Activated CD4-positive, CD25-positive, alpha-beta regulatory T cell treated with anti-CD3 and anti-CD28 coated beads, Interleukin-2, amount 50 U/mL, for 16 hours (primary cell): ENCODE measurements at places on chromosomes 1 and 21.

DNA sequence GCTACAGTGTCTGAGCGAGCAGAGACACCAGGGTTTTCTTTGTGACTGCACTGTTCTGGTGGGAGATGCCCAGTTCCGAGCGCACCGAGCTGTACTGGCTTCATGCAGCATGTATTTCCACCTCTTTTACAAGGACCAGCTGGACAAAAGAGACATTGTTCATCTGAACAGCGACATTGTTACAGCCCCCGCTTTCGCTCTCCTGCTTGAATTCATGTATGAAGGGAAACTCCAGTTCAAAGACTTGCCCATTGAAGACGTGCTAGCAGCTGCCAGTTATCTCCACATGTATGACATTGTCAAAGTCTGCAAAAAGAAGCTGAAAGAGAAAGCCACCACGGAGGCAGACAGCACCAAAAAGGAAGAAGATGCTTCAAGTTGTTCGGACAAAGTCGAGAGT lies 2.7 kb downstream of the ZBTB18 start:
- DNase-seq, result no peak

GRCh38 chr1:245301162-245301580 lies 146.4 kb downstream of the KIF26B start:
- no peak for DNase-seq

- no peak for DNase-seq
Measured at GRCh38 chr1:174968750-174969244, 30.9 kb upstream of the CACYBP start.

DNA sequence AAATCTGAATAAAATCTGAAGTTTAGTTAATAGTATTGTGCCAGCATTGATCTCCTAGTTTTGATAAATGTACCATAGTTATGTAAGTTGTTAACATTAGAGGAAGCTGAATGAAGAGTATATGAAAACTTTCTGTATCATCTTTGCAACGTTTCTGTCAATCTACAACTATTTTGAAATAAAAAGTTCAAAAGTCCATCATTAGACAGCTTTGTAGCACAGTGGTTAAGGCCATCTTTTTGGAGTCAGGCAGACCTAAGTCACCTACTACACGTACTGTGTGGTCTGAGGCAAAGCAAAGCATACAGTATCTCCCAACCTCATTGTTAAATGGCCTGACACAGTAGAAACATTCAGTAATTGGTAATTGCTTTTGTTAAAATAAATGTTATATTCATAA lies 47.9 kb upstream of the ATP1A1 start:
- no peak for DNase-seq

- no peak for DNase-seq
Measured at GRCh38 chr1:78369546-78369945, 121.2 kb upstream of the PTGFR start.

DNA sequence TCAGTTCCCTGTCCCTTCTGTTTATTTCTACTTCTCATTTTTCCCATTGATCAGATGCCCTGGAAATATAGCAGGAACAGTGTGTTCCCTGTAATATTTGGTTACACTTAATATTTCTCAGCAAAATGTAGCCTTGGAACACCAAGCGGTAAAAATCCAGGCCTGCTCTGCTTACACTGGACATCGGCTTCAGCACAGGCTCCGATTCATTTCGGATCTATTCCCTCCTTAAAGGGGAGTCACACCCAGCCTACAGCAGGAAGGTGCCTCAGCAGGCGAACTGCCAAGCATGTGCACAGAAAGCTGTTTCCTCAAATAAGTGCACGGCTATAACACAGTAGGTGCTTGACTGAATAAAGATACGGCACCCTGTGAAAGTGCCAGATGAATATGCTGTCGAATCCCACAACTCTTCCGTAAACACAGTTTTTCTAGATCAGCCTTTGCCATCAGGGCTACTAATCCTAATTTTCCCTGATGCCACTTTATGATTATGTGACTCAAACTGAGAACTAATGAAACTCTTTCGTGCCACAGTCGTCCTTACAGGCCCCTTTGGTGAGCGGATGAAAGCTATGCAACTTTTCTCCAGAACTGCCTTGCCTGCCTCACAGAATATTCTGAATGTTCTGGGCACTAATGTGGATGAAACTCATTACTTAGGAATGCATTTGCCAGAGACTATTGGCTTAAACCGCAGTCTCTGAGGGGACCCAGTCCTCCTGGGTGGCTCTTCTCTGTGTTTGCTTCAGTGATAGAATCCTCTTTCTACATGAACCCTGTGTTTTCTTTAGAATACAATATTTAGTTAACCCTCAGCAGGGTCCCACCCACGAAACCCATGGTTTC lies 275.5 kb upstream of the RUNX1 start:
- DNase-seq, result no peak

DNA sequence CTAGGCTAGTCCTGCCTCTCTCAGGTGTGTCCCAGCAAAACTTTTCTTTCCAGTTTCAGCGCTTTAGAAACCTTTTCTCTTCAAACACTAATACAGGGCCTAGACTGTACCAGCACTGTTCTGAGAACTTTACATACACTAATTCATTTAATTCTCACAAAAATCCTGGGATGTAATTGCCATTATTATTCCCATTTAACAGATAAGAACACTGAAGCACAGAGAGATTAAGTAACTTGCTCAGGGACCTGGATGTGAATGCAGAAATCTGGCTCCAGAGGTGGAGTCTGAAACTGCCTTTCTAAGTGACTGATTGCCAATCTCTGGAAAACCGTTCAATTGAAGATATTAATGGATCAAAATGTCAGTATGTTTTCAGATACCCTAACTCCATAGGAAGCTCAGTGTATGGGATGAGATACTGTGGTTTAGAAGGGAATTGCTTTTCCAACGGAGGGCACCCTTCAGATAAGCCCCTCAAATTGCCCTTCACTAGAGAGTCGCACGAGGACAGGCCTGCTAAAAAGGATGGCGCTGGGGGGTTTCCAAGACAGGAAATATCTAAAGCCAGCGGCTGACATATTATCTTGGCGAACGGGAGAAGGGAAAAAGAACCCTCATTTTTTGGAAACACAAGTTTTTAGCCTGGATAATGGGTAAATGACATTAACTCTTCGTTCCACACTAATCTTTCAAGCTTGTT lies 698 bp upstream of the UCK2 start:
- no peak for DNase-seq

- DNase-seq, result no peak
Measured at GRCh38 chr1:64917328-64917861, 49.0 kb downstream of the JAK1 start.

- no peak for DNase-seq
Measured at GRCh38 chr1:200432586-200432985, 22.8 kb upstream of the ZNF281 start.

DNA sequence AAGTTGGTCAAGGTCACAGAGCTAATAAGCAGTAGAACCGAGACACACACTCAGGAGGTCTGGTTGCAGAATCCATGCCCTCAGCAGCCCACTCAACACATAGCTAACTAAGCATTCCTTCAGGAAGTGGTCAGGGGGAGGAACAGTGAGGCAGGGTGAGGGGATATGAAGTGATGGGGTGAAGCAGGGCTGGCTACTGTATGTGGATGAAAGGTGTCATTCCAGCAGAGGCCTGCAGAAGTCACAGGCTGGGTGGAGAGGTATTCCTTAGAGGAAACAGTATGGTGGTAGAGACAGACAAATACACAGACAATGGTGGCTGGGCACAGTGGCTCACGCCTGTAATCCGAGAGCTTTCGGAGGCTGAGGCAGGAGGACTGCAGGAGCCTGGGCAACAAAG lies 14.1 kb downstream of the TMCO4 start:
- DNase-seq, result no peak

- DNase-seq, result no peak
Measured at GRCh38 chr21:39022863-39023693, 160.2 kb downstream of the PSMG1 start.

- no peak for DNase-seq
Measured at GRCh38 chr1:169879034-169879840, 14.5 kb downstream of the SCYL3 start.

- DNase-seq, result peak; percentile 72
Measured at GRCh38 chr1:58784758-58785441, 1.1 kb upstream of the JUN start.

DNA sequence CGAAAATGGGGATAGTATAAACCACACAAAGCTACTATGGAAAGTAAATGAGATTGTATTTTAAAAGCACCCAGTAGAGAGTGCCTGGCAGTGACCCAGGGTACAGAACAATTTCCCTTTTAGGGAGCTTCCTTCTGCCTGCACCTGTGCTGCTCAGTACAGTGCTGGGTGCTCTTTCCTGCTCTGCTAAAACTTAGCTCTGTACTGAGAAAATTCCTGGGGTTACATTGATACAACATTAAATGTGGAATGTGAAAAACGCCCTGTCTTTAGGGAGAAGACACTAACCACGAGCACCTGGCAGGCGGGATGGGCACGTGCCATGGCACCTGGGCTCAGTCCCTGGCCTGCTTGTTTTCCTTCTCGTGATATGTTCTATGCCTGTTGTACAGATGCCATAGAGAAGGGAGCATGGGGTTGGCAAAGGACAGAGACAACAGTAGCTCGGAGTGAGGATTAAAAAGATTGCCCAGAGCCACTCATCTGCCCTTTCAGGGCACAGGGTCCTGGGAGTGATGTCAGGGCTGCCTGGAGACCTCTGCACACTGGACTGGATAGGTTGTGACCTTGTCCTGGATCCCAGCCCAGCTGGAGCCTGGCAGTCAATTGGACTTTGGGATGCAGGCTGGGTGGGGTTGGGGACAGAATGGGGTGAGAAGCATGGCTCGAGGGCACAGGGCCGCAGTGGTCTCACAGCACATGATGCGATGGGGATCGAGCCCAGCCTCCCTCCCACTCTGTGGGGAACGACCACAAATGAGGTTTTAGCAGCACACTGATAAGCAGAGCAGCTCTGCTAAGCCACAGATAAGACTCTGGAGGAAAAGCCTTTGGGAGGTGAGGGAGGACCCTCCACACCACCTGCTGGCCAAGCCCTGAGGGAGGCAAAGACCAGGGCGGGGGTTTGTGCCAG lies 4.2 kb downstream of the SPATA46 start:
- DNase-seq, result no peak

GRCh38 chr1:235409042-235409820 lies 42.0 kb downstream of the TBCE start:
- DNase-seq, result no peak

DNA sequence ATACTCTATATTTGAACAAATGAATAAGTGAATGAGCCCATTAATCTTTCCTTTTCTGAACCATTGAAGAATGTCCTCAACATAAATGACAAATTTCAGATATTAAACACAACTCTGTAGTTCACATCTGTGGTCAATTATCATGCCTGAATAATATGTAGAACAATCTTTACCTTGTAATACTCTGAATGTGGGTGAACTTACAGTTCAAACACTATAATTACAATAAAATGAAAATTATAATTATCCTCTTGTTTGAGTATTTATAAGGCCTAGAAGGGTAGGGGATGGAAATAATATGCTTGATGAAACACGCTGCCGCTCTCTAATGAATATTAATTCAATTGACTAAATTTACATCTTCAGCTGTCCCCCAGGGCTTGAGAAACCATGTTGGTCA lies 8.7 kb upstream of the SFPQ start:
- no peak for DNase-seq

DNA sequence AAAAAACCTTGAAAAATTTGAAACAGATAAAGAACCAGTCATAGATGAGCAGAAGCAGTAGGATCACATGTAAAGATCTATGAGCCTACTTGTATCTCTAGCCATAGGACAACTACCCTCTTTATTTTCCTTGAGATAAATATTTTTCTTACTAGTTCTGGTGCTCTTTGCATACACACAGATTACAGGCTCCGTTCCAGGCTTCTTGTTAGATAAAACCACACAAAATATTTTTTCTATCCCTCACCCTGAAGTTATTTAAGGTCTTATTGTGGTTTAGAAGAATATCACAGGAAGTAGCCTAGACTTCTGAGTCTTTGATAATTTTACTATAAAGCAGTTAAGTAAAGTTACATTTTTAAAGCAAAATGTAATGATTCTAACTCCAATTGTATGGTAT lies 512.2 kb downstream of the NEGR1 start:
- no peak for DNase-seq

- DNase-seq, result no peak
Measured at GRCh38 chr1:13996334-13996733, 296.3 kb downstream of the PRDM2 start.

- DNase-seq, result no peak
Measured at GRCh38 chr1:33257772-33258712, 1.8 kb downstream of the ZNF362 start.

DNA sequence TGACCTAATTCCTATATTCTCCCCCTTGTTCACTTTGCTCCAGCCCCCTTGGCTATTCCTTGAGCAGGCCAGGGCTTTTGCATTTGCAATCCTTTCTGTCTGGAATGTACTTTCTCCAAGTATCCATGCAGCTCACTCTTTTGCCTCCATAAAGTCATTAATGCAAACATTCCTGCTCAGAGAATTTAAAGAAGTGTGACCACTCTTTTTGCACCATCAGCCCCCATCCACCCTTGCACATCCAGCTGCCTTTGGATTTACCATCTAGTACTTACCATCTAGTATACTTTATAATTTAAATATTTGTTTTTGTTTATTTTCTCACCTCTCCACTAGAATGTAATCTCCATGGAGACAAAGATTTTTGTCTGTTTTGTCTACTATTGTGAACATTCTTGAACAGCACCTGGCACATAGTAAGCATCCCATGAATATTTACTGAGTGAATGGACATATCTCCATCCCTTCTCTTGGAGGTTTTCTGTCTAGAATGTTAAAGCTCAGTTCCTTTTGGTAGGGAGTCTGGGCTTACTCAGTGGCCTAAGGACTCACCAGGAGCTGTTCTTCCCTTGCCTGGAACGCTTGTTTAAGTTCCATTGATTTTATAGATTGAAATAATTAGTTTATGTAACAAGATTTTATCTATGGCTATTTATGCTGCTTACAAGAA lies 22.6 kb downstream of the SLAMF6 start:
- no peak for DNase-seq

DNA sequence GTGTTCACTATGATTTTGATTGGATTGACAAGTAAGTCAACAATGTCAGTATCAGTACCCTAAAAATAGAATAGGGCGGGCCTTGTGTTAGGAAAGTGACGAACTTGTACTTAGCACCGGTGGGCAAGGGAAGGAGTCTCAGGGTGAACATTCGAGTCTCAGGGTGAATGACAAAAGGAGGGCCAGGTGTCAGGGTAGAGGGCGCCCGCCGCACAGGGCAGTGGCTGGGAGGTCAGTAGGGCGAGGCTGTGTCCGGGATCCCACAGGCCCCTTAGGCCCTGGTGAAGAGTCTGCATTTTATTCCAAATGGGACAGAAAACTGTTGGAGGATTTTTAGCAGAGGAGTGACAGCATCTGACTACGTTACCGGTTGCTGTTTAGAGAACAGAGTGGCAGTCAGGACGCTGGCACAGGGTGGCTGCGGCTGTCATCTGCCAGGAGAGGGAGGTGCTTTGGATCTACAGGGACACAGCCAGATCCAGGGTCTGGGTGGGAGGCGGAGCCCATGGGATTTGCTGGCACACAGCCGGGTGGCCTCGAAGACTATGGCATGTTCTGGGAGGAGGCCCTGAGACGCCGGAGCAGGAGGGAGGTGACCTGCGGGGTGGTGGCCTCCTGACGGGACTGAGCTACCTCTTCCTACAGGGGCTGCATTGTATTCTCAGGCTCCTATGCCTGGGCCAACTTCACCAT lies 11.0 kb downstream of the AGTRAP start:
- DNase-seq, result no peak
